ENCODE measurements at places on chromosomes 4 and X.

DNA sequence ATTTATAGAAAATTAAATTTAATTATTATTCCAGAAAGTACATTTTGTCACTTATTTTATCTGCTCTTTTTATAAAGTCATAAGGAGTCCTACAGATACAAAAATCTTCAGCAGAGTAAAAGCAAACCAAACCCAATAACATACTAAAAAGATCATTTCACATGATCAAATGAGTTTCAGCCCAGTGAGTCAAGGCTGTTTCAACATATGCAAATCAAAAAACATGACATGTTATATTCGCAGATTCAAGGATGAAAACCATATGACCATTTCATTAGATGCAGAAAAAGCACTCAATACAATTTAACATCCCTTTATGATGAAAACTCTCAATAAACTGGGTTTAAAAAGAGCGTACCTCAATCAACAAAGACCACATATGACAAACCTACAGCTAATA lies 214.3 kb downstream of the FAT4 start:
- no peak for DNase-seq

- DNase-seq, result no peak
These were observed 53.7 kb downstream of the ATP10D start for GRCh38 chr4:47538825-47539154.

GRCh38 chr4:23388255-23388654 lies 501.6 kb downstream of the PPARGC1A start:
- no peak for DNase-seq

DNA sequence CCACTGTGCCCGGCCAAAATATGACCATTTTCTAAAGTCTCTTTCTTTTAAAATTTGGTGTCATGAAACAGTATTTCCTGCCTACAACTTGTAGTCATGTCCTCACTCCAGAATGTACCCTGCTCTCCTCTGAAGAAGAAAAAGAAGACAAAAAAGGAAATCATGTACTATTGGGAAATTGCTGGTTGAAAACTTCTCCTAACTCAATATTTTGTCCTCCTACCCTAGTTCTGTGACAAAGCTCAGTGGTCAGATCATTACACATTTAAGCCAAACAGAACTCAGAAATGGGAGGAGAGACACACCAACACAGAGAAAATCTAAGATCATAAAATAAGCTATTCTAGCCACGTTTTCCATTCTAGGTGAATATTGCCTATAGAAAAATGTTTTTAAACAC lies 127.7 kb downstream of the IRF2 start:
- DNase-seq, result no peak

GRCh38 chrX:129043138-129043537 lies 480.2 kb downstream of the SMARCA1 start:
- DNase-seq, result no peak

DNA sequence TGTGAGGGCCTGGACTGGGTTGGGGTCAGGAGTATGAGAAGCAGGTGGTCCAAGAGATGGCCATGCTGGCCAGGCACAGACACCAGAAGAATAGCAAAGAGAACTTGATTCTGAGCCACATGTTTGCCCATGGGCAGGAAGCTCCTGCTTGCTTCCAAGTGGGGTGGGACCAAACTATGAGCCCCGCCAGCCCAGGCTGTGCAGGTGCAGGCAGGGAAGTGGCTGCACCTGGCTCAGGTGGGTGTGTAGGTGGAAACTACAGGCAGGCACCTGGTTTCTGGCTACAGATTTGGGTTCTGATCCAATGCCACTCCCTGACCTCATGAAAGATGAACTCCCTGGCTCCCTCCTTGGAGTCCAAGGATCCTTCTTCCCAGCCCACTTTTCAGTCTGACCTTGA lies 207.9 kb upstream of the KLF3 start:
- DNase-seq, result no peak

- no peak for DNase-seq
These were observed 103.5 kb upstream of the ENPEP start for GRCh38 chr4:110372485-110372884.

DNA sequence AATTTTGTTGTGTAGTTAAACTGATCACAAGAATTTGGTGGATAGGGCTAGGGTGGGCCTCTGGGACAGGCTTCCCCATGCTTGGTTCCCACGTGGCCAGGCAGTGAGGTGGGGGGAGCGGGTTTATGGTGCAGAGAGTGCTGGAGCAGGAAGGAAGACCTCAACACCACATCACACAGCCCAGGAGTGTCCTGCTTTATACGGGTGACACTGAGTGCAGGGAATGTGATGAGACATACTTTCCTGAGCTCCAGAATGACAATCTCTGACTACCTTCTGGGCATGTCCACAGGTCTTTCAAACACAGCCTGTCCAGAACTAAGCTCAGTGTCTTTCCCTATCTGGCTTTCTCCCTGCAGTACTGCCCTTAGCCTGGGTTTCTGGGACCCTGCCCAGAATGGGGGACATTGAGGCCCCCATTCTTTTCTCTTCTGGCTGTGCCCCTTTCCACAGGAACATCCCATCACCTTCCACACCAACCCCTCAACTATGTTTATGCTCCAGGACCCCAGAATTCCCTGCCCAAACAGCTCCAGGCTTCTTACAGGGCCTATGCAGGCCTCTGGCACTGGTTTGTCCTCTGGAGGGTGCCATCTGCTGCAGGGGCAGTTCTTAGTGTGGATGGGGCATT lies 36.5 kb upstream of the RASL11B start:
- no peak for DNase-seq
